ENCODE measurements at places on chromosomes 11 and 22.

DNA sequence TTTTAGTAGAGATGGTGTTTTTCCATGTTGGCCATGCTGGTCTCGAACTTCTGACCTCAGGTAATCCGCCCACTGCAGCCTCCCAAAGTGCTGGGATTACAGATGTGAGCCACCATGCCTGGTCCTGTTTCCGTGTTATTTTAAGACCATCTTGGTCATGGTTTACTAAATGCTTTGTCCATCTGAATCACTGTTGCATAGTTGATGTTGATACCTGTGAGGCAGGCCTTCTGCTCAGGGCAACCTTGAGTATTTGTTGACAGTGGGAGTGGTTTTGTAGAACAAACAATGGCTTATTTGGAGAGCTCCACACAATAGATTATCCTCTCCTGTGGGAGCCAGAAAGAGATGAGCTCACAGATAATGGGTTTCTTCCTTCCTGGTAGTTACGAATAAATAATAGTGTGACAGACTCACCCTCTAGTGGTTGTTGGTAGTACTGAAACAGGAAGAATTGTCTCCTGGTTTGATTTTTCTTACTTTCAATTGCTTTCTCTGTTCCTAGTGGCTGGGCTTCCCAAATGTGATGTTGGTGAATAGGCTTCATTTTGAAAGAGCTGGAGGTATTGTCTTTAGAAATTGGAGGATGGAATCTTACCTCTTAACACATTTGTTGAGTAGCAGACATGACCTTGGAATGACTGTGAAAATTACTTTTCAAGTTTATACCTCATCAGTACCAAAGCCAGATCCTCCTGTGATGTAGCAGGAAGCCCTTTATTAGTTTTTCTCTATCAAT is 39.0 kb downstream of the CTNND1 start:
- DNase-seq, result no peak

GRCh38 chr22:41656556-41656955 is 32.1 kb downstream of the SNU13 start:
- DNase-seq, result no peak

- no peak for DNase-seq
These were observed 134.7 kb downstream of the CEP164 start for GRCh38 chr11:117462183-117462863.

DNA sequence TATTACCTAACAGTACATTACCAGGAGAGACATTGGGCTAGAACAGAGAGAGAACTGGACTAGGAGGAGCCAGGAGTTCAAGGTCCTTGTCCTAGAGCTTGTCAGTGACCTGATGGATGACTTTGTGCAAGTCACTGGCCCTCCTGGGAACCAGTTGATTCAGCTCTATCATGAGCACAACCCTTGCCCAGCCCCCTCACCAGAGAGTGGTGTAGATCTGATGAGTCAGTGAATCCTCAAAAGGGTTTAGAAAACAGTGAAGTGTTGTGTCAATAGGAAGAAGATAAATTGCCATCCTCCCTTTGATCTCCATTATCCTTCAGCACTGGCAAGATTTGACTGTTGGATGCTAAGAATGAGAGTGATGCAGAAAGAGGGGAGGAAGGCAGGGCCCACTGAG is 24.3 kb downstream of the NEU3 start:
- DNase-seq, result no peak

- no peak for DNase-seq
These were observed 59.7 kb upstream of the RASSF10 start for GRCh38 chr11:12949453-12949852.

DNA sequence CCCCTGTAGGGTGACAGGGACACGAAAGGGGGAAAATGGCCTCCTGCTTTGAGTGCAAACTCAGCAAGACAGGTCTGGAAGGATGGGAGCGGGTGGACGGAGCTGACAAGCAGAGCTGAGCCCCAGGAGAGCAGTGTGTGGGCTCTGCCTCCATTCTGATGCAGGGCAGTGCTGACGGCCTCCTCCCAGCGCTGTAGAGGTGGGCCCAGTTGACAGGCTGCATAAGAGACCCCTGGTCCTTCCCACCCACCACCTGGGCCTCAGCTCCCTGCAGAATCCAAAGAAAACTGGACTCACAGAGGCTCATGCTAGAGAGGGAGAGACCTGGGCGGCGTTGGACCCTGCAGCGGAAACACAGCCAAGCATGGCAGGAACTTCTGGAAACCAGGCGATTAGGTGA is 1113.4 kb downstream of the BRD1 start:
- no peak for DNase-seq

DNA sequence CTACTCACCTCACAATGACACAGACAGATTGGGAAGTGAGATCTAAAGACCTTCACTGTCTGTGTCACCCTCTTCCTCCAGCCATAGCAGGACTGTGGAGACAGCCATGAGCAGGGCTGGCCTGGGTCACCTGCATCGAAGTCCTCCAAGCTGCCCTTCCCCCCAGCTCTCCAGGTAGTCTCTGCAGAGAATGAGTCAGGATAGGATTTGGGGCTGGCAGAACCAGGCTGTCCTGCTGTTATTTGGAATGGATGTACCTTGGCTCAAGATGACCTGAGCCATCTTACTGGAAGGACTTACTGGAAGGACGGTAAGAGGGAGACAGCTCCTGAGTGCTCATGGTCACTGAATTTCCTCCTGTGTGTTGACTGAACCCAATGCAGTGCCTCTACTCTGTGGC is 29.2 kb downstream of the GGTLC2 start:
- DNase-seq, result no peak

GRCh38 chr11:119742263-119742861 is 13.4 kb upstream of the NECTIN1 start:
- DNase-seq, result no peak

GRCh38 chr22:31020334-31020733 is 51.3 kb downstream of the TUG1 start:
- no peak for DNase-seq

DNA sequence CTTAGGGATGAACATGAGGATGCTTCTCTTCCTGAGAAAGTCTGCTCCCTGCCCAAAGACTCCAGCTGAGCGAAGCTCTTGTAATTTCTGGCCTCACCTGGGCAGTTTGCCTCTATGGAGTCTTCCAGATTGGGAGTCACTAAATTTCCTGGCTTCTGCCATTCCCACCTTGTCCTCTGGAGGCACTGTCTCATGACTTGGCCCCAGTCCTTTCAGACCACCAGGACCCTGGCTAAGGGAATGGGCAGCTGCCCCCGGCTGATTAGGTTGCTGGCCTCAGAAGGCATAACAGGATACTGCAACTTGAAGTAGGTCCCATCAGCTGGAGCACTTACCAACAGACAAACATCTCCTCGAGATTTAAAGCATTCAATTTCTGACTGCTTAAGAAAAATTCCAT is 128.1 kb upstream of the SPON1 start:
- no peak for DNase-seq

GRCh38 chr11:13235895-13236294 is 41.7 kb upstream of the BMAL1 start:
- no peak for DNase-seq

- DNase-seq, result no peak
These were observed 272.7 kb downstream of the OR4A5 start for GRCh38 chr11:54979375-54979774.

DNA sequence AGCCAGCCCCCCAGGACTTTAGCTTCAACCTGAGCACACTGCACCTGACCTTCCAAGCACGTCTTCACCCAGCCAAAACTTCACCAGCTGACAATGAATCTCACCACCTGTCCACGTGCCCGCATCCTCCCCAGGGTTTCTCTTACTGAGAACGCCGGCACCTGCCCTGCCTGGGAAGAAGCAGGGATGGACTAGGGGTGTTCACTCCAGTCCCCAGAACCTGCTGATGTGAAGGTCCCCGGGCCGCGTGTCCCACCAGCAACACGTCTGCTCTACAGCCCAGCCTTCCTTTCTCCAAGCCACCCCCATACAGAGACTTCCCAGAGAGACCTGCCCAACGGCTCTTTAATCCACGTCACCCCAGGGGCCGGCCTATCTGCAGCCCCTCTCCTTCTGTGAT is 12.8 kb downstream of the CPT1A start:
- no peak for DNase-seq

- no peak for DNase-seq
These were observed 710 bp downstream of the ATP5MGL start for GRCh38 chr22:42639541-42640241.

DNA sequence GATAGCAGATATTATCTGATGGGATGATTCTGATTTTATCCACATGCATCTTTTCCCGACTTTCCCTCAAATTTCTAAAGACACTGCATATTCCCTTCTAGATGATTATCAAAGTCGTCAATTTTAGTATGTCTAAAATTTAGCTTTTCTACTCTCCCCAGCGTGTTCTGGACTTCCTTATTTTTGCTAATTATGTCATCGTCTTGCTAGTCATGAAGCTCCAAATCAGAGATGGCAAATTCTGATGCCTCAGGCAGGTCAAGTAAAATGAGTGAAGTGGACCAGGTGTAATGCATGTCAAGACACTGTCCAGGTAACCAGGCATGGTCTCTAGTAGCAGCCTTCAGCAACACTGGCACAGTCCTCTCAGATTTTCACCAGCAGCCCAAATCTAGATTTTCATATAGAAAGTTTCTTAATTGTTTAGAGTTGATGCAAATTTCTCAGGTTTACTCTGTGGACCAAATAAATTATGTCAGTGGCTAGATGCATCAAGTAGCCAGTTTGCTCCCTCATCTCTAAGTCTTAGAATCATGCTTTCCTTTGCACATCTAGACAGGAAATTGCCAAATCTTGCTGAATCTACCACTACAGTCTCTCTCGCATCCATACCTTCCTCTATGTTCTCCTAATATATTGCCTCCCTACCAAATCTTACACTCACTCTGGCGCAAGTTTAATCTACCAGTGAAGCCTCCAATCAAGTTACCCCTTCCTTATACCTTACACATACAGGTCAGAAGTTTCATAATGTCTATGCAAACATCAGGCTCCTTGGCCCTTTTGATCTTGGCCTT is 10.6 kb downstream of the HSD17B12 start:
- DNase-seq, result no peak

DNA sequence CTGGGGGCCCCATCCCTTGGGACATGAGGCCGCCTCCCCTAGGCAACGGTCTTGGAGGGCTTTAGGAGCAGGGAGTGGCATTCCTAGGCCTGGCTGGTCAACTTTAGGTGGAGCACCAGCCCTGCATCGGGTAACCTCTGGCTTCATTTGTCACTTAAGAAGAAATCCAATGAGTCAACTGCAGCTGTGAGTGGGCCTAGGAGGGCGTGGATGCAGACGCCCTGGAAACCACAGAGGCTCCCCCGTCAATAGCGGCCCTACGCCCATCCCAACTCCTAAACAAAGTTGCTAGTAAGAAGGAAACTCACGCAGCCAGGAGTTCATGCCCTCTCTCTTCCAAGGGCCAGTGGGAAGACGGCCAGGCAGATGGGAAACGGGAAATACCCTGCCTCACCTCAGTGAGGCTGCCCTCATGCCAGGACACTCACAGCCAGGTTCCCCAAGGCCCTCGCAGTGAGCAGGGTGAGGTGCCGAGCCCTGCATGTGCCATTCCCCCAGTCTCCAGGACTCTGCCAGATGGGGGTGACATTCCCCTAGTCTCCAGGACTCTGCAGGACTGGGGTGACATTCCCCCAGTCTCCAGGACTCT is 20.8 kb downstream of the BID start:
- no peak for DNase-seq

GRCh38 chr11:17650127-17650911 is 69.1 kb upstream of the MYOD1 start:
- no peak for DNase-seq

DNA sequence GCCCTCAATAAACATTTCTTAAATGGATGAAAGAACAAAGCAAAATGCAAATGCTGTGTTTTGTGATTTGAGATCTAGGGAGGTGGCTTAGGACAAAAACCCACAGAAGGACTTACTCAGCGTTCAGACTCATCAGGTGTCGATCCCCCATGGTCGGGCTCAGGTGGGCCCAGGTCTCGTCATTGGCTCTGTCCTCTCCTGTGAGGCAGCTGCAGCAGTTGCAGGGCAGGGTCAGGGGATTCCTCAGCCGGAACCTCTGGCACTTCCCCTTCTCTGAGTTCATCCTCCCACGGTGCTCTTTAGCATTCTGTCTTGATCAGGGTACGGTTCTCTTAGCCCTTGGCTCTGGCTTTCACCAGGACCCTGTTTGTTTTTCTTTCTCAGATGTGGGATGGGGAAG is 14.0 kb upstream of the ACR start:
- no peak for DNase-seq

- DNase-seq, result no peak
These were observed 29.8 kb upstream of the MSANTD2 start for GRCh38 chr11:124829986-124830385.

DNA sequence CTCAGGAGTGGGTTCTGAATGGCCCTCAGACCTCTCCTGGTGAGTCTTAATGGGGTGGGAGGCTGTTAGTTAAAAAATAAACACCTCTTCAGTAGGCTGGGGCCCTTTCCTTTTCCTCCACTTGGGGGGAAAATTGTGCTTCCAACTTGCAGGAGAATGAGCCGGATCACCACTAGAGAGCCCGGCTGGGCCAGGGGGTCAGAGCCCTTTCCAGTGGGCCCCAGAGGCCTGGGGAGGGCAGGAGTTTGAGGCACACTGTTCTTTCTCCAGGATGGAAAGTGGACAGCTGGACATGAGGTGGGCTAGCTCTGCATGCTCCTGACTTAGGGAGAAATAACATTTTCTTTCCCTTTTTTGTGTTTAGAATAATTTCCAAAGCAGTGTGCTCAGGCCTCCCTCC is 32.8 kb downstream of the B3GAT1 start:
- DNase-seq, result no peak

DNA sequence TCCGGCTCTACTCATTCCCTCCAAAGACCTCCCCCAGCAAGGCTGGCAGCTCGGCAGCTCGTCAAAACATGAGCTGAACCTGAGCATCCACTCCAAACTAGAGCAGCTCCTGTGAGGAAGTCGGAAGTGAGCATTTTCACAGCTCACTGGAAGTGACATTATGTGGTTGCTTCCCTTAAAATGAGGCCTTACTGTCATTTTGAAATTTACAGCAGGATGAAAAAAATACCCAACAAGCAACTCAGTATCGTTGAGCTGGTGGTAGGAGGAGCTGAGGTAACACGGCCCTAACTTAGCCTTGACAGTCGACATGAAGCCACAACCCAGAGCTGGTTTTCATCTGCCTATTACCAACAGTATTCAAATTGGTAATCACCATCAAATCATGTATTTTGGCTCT is 38.0 kb upstream of the ARFGAP3 start:
- DNase-seq, result no peak

DNA sequence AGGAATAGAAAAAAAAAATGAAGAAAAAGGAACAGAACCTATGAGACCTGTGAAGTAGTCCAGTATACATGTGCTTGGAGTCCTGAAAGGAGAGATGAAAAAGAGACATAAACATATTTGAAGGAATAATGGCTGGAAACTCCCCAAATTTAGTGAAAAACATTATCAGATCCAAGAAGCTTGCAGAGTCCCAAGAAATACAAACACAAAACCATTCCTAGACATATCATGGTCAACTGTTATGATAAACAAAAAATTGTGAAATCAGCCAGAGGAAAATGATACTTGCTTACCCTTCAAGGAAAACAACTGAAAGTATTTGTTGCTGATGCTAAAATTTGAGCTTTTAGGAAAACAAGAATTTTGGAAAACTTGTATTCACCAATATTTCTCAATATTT is 250.1 kb downstream of the DDX10 start:
- DNase-seq, result no peak
